ENCODE measurements at places on chromosomes 4 and X. TPM values are rescaled to one million over a fixed set of nuclear protein-coding genes. Genes with fewer than 3 reads are reported as not detected.

The REPS2 gene
- total RNA-seq: 18.4 TPM

The GRIA2 gene
- total RNA-seq: 5.6 TPM

The MAGEB17 gene
- not detected for total RNA-seq

The FREM3 gene
- total RNA-seq: 2.3 TPM

The ARL9 gene
- not detected for total RNA-seq

The MRFAP1L1 gene
- 75.1 TPM for total RNA-seq

The WDR45 gene
- 71.4 TPM for total RNA-seq

The PPBP gene
- total RNA-seq: 43.5 TPM

The PSAPL1 gene
- total RNA-seq: 0.55 TPM

The VCX3A gene
- not detected for total RNA-seq

The CSAG1 gene
- total RNA-seq: not detected

The SOWAHB gene
- total RNA-seq: 4.2 TPM

The PHOX2B gene
- not detected for total RNA-seq

The ZNF732 gene
- 3.5 TPM for total RNA-seq

The SRPK3 gene
- total RNA-seq: 0.23 TPM
